AG08396 (cell line): ENCODE measurements at places on chromosomes 5 and 9.

- no peak for DNase-seq
These were observed 30.0 kb upstream of the ADRA1B start for GRCh38 chr5:159886296-159886695.

DNA sequence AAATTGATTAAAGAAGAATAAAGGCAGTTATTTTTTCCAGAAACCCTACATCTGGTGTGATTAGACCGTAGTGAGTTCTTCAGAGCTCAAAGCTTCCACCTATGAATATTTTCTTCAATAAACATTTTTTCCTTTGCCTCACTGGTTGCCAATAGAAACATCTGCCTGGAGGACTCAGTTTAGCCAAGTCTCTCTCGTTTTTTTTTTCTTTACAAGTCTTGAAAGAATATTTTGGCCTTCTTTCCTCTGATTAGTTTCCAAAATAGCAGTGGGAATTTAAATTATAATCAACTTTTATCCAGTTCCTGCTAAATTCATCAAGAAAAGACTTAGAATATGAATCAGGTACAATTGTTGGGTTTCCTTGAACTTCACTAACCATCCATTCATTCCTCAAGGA, 897.5 kb downstream of the TLE1 start:
- no peak for DNase-seq

GRCh38 chr5:124056326-124056990, 544.5 kb downstream of the CSNK1G3 start:
- DNase-seq, result no peak

GRCh38 chr5:181235689-181236366, 7.9 kb downstream of the RACK1 start:
- no peak for DNase-seq

GRCh38 chr5:179800071-179800695, 6.4 kb downstream of the LTC4S start:
- DNase-seq, result no peak

GRCh38 chr5:169592937-169593650, 9.5 kb downstream of the SPDL1 start:
- no peak for DNase-seq

DNA sequence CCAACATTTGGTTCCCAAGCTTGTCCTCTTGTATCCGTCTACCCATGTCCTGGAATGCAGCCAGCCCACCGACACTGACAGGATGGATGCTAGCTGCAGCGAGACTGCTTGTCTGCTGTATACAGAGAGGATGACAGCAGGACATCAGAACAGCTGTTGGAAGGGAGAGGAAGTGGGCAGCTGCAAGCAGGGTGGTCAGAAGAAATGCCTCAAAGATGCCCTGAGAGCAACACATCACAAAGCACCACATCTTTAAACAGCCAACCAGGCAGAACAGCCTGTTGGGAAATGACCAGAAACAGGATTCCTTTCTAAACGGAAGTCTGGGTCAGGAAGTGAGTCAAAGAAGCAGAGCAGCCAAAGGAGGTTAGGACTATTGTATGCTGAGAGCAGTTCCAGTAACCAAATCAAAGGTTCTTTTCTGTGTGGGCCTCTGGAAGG, 219.1 kb downstream of the NDUFS4 start:
- DNase-seq, result peak; percentile 75

DNA sequence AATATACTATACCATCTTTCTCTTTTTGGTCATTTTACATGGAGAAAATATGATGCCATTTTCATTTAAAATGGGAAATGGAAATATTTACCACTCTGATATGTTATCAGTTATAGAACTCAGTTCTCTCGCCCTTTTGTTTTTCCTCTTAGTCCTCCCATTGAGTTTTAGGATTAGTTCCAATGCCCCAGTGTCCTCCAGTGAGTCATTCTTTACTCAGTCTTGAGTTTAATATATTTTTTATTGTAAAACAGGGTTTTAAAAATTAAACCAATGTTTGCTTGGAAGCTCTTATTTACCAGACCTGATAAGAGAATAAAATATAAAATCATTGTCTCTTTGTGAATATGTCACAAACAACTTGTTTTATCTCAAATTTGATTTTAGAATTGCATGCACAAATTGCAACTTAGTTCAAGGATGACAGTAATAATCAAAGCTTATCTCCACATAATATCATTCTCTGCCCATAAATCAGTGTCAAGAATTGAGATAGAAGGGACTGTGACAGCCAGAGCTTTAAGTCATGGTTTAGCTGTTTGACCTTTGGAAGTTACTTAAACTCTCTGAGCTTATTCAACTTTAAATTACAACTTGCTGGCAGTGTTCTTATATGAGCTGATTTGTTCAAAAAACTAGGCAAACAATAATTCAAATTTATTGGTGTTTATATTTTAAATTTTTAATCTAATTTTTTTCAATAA, 166.4 kb downstream of the PAM start:
- DNase-seq, result peak; percentile 12

DNA sequence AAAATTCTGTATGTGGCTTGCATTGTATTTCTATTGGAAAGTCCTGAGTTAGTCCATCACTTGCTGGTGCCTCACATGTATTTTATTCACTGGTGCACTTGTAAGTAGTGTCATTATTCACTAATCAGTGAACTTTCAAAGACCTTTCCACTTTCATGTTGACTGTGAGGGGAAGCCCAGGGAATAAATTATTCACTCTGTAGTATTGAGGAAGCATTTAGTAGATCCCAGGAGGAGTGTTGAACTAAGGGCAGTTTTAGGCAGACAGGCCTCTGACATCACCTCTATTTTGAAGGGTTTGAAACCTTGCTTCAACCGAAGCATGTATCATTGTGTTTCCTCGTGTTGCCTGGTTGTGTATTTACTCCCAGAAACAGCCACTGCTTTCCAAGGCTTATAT, 705.4 kb upstream of the RIOK2 start:
- DNase-seq, result no peak

DNA sequence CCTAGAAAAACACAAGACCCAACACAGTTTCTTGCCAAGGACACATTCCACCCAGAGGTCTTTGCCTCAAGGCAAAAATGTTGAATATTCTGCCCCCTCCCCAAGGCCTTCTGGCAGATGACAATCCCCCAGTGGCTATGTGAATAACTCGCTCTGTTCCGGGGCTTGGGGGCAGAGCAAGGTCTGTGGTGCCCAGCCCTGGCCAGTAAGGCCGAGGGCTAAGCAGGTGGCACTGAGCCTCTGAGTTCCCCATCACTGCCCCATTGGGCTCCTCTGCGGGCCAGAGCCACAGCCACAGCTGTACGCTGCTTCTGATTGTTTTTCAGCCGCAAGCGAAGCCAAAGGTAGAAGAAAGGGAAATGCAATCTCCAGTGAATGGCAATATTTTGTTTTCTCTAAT, 567.9 kb downstream of the CCDC171 start:
- DNase-seq, result no peak

GRCh38 chr9:79325501-79325900, 246.3 kb upstream of the TLE4 start:
- DNase-seq, result no peak

- DNase-seq, result no peak
These were observed 3.7 kb upstream of the UCK1 start for GRCh38 chr9:131534721-131535237.

DNA sequence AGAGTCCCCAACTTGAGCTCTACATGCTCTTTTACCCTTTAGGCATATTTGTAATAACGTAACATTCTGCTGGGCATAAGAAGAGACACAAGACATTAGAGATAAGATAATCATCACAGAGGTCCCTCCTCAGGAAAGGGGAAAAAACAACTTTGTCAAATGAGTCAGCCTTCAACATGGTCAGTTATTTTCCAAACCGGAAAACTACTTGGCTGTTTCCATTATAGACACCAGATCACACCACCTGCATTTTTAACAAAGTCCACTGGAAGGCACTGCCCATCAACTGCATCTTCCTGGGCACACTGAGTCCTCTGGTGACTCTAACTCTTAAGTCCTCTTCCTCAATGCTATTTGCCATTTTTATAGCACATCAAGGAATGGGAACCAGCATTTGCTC, 221.8 kb downstream of the FAM114A2 start:
- DNase-seq, result no peak

DNA sequence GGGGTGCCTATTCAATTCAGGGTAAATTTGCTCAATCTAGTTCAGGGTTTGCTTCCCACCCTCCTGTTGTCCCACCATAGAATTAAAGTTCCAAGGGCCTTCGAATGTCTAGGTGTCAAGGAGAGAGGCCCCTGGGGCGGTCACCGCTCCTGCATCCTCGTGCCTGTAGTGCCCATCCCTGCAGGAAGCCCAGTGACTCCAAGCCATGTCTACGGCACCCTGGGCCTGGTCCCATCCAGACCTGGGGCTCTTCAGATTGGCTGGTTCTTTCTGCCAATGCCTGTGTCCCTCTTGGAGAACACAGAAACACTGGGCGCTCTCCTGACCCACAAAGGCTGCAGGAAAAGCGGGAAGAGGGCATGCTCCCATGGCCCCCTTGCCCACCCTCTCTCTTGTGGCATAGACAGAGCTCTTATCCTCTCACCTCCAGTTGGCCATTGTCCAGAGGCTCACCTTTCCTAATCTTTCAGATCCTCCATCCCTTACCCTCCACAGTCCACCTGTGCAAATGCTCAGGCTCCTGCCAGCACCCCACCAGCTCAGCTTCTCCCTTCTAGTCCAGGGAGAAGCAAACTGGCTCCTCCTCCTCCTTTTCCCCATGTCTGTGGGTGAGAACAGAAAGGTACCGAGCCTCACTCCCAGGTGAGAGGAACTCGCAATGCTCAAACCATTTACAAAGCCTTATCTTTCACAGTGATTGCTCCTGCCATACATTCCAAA, 253.0 kb upstream of the IRX2 start:
- DNase-seq, result no peak

DNA sequence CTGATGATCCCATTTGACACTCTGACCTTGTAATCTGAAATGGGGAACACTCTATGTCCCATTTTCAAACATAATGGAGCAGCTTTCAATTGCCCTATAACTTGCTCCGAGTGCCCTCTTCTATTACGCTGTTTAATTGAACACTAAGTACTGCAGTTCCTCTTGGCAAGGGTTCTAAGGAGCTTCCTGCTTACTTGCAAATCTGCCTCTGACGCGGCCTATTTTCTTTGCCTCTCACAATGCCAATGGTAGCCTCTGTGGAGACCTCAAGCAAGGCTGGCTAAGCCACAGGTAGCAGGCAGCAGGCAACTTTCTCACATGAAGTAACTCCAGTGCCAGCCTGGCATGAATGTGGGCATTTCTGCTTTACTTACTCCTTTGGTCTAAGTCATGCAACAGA, 443.4 kb upstream of the TRPC7 start:
- no peak for DNase-seq

GRCh38 chr5:131259326-131259725, 4.5 kb upstream of the CDC42SE2 start:
- no peak for DNase-seq

DNA sequence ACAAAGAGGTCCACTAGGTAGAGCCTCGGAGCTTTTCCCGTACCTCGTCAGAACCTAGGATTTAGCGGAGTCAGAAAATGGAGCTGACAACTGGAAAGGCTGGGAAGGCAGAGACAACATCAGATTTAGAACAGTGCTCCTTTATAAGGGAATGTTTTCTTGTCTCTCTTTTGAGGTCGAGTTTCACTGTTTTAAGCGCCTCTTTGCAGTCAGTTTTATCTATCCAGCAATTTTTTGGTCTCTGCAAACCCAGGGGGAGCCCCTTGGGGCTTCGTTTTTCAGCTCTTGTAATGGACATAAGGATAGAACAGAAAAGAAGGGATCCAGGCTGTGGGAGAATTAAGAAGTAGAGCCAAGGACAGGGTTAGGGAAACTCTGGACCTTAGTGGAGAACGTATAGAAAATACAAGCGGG, 80.5 kb downstream of the FNBP1 start:
- no peak for DNase-seq

DNA sequence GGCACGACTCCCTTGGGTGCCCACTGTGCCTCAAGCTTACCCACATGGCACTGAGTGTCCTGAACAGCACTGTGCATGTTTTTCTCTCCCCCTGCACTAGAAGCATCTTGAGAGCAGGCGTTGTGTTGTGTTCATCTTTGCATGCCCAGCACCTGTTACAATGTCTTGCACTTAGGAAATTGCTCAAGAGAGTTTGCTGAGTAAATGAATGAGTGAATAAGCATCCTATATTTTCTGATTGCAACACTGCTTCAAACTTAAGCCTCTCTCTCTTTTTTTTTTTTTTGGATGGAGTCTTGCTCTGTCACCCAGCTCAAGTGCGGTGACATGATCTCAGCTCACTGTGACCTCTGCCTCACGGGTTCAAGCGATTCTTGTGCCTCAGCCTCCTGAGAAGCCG, 94.5 kb downstream of the LMNB1 start:
- no peak for DNase-seq

- DNase-seq, result peak; percentile 56
These were observed 13.6 kb upstream of the AFAP1L1 start for GRCh38 chr5:149257889-149258705.

DNA sequence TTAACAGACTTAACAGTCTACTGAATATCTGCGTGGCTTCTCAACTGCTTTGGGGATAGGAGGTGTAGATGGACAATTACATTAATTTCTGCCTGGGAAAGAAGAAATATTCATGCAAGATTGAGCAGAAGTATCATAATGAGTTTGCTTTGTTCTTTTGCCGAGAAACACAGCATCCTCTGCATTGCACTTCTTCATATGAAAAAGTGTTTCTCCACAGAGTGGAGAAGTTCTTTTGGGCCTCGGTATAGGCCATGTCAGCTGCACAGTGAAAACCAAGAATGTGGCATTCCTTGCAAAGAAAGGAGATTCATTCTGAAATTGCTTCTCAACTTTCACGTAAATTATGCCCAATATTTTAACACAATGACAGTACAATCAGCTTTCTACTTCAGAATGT, 17.6 kb upstream of the SNX2 start:
- DNase-seq, result no peak

- no peak for DNase-seq
These were observed 23.0 kb downstream of the NREP start for GRCh38 chr5:111734013-111734412.

DNA sequence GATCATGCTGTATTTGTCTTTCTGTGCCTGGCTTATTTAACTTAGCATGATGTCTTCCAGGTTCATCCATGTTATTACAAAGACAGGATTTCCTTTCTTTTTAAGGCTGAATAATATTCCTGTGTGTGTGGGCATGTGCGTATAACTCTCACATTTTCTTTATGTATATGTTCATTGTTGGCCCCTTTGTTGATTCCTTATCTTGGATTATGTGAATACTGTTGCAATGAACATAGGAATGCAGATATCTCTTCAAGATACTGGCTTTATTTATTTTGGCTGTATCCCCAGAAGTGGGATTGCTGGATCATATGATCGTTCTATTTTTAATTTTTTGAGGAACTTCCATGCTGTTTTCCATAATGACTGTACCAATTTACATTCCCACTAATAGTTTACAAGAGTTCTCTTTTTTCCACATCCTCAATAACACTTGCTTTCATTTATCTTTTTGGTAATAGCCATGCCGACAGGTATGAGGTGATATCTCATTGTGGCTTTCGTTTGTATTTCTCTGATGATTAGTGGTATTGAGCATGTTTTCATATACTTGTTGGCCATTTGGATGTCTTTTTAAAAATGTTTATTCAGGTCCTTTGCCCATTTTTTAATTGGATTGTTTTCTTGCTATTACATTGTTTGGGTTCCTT, 38.0 kb downstream of the CREBRF start:
- no peak for DNase-seq

GRCh38 chr5:72108202-72109061, 1.2 kb downstream of the MAP1B start:
- DNase-seq, result peak; percentile 87
